Activated T-cell treated with anti-CD3 and anti-CD28 coated beads, Interleukin-2, amount 50 U/mL, for 4 hours (primary cell): ENCODE measurements at places on chromosomes 1 and 21. TPM values are rescaled to one million over a fixed set of nuclear protein-coding genes. Genes with fewer than 3 reads are reported as not detected.

- DNase-seq = no peak
These were observed 18.0 kb downstream of the KCNK1 start for GRCh38 chr1:233631810-233632405.

DNA sequence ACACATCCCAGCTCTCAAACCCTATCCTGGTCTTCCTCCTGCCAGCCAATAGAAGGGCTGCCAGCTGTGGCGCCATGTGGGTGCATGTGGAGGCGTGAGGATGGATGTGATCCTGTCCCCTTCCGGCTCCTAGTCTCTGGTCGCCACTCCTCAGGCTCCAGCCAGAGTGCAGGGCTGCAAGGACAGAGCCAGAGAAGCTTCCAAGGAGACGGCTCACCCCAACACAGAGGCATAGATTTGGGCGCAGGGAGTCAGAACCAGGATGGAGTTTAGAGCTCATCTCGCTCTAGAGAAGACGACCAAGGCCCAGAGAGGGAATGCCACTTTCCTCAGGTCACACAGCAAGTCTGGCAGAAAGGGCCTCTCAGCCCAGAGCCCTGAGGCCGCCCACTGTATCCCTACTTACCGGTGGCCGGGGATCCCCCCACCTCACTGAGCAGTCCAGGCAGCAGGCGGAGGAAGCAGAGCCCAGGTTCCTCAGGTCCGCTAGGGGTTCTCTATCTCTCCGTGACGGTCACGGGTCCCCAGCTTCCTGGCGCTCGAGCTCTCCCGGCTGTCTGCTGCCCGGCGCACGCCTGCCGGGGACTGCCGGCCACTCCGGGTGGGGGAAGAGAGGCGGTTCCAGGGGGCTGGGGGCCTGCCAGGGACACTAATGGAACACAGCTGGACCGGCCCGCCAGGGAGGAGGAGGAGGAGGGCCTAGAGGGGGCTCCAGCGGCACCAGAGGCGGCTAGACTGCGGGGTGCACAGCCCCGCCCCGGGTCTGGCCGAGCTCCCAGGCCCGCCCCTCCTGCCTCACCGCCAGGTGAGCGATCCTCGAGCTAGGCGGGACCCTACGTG lies at the start of gene COL16A1:
COL16A1 (minus strand) TSS at position 587 of the 840 bp plus-strand sequence. CDS start 1,824 bp downstream, outside the sequence.
- DNase-seq = no peak

GRCh38 chr1:244077473-244078220 lies 26.6 kb downstream of the ZBTB18 start:
- no peak for DNase-seq

DNA sequence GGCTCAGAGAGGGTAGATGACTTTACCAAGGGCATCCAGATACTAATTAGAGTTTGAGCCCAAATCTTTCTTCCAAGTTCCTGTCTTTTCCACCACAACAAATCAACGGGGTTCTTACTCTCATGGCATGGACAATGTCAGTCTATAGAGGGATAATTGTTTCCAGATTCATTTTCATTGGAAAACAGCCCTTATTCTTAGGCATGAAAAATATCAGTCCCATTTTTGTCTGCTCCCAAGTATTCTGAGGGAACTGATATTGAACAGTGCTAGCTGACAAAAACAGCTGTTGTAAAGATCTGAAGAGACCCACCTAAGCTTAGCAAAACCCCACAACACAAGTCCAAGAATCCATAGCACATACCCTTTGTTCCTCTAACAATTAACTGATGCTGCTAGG lies 349.1 kb upstream of the BEND5 start:
- no peak for DNase-seq

DNA sequence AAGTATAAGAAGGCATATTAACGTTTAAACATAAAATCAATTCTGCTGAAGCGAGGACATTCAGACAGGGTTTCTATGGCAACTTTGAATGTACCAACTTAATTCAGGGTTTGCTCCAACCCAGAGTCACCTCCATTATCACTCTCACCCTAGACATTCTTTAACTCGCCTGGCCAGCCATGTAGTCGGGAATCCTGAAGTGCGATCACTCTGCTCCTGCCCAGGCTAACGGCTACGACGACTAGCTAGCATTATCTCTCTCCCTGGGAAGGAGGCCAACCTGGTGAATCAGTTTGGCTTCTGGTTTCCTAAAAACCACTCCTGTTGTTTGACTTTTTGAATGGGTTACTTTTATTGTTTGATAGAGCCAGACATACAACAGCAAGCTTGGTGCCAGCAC lies 38.9 kb upstream of the ZBTB18 start:
- DNase-seq = no peak

- no peak for DNase-seq
These were observed 1.8 kb upstream of the KIAA2013 start for GRCh38 chr1:11927866-11928592.

Gene HMGCS2
- not detected for total RNA-seq

Gene MRPS6
- total RNA-seq = 98.6 TPM

Gene PRKCZ
- total RNA-seq = 15.0 TPM

Gene ADORA1
- not detected for total RNA-seq
